Panc1 (cell line): ENCODE measurements at places on chromosomes 7 and 10.

- no peak for DNase-seq
Observed at GRCh38 chr10:72108830-72109635, 20.7 kb upstream of the SPOCK2 start.

DNA sequence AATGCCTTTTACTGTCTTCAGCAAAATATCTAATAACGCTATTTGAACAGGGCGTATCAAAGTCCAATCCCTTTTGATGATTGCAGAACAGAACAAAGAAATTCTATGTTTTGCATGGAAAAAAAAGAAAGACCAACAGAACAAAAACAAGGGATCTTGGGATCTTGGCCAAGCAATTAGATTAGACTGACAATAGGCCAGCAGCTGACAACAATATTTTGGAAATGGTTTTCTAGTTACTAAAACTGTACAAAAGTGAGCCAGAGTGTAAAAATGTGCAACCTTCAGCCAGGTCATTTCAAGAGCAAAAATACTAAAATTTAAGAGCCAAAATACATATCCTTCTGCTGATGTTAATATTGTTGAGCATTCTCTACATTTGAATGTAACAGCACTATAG is 716.5 kb upstream of the KCND2 start:
- DNase-seq, result no peak

DNA sequence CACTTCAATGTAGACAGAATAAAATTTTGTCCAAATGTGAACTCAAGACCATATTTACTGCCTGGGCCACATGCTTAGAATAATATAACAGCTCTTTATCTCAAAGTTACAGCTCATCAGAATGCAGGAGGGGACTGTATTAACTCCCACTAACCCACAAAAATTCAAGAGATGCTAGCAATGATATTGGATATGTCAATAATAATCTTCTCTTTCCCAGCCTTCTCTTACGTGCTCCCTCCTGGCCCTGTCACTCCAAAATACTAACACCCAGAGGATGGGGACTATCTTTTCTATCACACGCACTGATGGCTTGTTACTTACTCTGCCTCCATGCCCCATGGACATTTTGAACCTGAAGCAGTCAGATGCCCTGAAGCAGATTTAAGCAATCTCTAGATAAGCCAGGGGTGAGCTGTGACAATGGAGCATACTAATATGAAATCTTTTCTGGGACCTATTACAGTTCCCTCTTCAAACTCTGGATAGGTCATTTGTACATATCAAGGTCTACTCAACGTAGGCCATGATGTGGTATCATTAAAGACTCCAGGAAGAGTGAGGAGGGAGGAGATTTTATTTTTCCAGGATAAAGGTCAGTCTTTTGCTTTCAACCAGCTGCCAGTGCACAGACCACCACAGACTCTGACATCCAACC is 803.0 kb downstream of the GRM8 start:
- no peak for DNase-seq

DNA sequence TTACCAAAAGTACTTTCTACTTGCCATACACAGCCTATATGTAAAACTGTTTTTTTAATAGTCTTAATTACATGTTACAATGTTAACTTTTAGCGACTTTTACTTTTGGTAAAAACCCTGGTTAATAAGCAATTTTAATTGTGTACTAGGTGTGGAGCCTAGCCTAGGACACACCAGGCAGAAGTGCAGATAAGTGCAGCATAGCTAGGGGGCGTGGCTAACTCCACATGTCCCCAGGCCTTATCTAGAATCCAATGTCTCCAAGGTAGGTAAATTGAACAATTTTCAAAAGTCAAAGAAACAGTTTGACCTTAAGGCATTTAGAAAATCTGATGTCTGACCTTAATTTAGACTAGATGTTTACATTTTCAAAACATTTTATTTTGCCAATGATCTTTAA is 858.7 kb downstream of the CCSER2 start:
- DNase-seq, result no peak

GRCh38 chr7:117871401-117871777 is 1.9 kb downstream of the CTTNBP2 start:
- no peak for DNase-seq

DNA sequence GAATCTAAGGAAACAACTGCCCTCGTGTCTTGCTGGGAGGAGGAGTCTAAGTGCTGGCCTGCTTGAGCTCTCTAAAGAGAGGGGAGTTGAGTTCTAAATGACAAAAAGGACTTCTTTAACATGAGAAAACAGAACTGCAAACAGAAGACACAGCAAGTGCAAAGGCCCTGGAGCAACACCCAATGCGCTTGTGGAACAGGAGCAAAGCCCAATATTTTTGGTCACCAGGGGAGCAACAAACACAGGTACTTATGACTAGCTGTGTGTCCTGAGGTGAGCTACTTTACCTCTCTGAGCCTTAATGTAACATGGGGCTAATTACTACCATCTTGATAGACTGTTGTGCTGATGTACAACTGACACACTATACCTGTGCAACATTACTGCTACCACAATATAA is 634.3 kb downstream of the PARD3 start:
- no peak for DNase-seq

- no peak for DNase-seq
Observed at GRCh38 chr10:97571622-97572021, 957 bp upstream of the ANKRD2 start.

DNA sequence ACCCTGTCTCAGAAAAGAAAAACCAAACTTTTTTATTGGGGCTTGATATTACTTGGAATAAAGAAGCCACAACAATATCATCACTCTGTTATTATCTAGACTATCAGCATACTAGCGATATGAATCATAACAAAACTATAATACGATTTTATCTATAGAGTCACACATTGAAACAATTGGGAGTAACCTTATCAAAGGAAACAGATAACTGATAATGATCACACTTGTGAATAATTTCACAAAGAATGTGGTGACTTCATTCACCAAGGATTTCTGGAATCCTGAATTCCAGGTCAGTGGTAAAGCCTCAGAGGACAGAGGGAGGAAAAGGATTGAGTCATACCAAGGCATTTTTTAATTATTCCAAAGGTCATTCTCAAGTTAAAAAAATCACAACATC is 32.1 kb upstream of the NMT2 start:
- peak; percentile 56 for DNase-seq

GRCh38 chr7:47454974-47455871 is 126.7 kb downstream of the TNS3 start:
- no peak for DNase-seq

- no peak for DNase-seq
Observed at GRCh38 chr10:20616056-20616671, 280.9 kb downstream of the NEBL start.

- DNase-seq, result peak; percentile 28
Observed at GRCh38 chr7:111384065-111384891, 178.0 kb downstream of the IMMP2L start.

DNA sequence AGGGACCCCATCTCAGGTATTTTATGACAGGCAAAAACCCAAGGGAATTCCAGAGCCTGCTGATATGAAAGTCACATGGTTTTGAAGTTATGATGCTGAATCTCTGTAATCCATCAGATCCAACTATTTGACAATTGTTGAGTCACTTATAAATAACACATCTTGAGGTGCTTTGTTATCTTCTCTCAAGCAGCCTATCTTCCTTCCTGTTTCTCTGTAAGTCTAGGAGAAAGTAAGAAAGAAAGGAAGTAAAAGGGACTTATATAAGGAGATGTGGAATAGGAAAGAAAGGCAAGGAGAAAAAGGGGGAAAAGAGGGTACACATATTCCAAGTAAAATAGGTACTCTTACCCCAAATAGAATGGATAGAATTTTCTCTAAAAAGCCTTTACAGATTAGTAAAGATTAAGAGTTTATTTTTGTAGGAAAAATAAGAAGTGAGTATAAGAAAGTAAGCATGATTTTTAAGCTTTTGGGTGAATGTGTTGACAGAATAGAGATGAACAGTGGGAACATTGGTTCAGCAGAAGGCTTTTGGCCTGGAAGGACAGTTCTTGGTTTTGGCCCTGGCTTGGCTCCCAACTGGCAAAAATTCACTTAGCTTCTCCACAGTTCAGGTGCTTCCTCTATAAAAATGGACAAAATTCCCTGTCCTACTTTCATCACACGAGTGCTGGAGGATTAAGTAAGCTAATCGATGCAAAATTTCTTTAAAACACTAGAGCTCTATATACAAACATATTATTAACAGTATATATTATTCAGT is 39.6 kb upstream of the ANK3 start:
- DNase-seq, result no peak

GRCh38 chr7:21960922-21961321 is 15.2 kb upstream of the CDCA7L start:
- DNase-seq, result no peak

DNA sequence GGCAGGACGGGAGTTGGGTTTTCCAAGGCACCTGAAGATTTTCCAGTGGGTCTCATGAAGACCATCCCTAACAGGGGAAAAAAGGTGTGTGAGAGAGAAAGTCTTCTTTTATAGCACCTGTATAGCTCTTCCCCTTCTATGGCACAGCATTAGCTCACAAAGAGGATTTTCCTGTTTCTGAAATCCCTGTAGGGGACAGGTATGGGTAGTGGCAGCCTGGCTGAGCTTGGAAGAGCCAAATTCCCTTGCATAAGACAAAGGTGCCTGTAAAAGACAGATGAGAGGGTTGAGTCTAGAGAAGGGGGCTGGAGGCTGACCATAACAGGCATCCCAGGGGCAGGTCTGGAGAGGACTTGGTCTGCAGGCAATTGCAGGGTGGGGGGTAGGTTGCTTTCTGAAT is 63.7 kb downstream of the COL13A1 start:
- DNase-seq, result no peak

GRCh38 chr7:74598558-74598957 is 59.0 kb upstream of the GTF2I start:
- no peak for DNase-seq

- DNase-seq, result no peak
Observed at GRCh38 chr7:52592698-52593097, 442.7 kb upstream of the POM121L12 start.

GRCh38 chr7:64098-64915 is 128.1 kb upstream of the FAM20C start:
- DNase-seq, result peak; percentile 7

GRCh38 chr7:139900326-139900725 is 71.3 kb downstream of the TBXAS1 start:
- no peak for DNase-seq

DNA sequence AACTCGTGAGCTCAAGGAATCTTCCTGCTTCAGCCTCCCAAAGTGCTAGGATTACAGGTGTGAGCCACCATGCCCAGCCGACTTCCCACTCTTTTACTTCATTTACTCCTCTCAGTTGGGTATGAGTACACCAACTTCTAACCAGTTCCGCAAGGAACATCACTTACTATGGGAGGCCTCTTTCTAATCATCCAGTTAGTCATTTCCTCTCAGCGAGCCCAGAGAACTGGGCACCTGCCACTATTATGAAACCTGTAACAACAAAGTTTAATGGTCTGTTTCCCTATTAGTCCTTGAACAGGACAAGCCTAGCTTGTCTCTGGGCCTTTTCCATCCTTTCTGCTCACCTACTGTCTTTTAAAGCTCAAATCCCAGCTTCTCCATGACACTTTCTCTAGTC is 88.8 kb downstream of the DNMBP start:
- no peak for DNase-seq

DNA sequence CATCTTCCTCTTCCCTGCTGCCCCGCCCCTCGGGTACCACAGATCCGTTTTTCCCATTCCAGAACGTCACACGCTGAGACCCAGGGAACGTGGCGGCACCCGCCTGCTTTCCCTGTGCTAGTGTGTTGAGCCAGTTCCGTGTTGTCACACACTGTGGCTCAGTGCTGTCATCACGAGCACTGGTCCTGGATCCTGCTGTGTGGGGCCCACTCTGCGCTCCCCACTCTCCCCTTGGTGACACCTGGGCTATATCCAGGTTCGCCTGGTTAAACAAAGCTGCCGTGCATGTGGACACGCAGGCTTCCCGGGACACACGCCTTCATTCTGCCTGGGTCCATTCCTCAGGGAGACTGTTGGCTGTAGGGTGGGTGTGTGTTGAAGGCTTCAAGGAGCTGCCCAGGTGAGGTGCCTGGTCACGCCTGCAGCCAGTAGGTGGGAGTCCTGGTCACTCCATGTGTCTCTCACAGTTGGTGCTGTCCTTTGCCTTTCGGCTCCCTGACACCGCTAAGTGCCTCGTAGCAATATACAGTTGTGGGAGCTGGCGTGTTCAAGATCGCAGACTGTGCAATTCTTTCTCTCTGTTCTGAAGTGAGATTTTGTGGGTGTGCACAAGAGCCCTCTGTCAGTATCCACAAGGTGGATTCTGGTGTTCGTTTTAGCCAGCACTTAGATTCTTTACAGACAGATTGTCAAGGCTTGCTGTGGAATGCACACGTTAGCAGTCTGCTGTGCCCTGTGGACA is 88.6 kb downstream of the INPP5A start:
- DNase-seq, result no peak

DNA sequence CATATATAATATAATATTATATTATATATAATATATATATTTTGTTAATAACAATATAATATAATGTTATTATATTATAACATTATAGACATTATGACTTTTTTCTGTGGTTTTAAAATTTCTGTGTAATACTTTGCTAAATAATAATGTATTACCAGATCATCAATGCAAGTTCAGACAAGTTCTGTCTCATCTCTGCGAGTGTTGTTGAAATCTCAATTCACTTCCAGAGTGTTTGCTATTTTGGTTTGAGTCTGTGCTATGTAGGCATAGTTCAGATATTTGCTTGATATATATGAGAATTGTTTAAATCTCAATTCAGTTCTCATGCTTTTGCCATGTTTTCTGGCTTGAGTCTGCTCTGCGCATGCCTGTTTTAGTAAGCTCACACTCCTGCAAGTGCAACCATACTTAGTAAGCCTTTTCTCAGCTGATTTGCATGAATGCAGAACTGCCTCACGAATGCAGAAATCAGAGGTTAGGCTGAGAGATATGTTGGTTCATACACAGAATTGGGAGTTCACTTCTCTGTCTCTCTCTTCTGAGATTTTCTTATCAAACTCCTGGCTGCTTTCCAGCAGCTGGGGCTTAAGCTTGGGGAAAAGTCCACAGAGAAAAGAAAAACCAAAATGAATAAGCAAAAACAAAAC is 830.2 kb upstream of the SORCS1 start:
- DNase-seq, result no peak

DNA sequence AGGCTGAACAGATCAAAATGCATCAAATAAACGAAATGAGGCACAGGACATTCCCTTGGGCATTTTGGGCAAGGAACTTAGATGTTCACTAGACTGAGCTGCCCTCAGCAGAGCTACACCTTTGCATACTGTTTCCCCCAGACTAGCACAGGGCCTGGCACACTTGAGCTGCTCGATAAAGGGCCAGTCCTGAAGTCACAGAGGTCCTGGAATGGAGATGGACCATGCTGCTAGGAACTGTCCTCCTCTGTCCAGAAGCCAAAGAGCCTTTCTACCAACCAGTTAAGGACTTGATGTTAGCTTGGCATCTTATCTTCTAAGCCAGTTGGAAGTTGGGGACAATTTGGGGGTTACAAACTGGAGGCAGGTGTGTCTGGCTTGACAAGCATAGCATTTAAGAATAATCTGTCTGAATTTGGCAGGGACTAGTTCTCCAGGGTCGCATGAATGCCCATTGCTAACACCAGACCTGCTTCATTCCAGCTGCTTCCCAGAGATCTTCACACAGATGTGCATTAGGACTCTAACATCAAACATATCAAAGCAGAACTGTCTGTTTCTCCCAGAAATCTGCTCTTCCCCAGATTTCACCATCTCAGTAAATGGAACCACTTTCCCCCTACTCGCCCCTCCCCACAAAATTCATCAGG is 152.2 kb upstream of the PDE1C start:
- DNase-seq, result no peak
